ENCODE measurements at places on chromosomes 2 and 18.

GRCh38 chr2:179290329-179290728, 25.7 kb upstream of the SESTD1 start:
- no peak for DNase-seq

GRCh38 chr2:232521959-232522622, 1.9 kb downstream of the PRSS56 start:
- DNase-seq = peak; percentile 64

DNA sequence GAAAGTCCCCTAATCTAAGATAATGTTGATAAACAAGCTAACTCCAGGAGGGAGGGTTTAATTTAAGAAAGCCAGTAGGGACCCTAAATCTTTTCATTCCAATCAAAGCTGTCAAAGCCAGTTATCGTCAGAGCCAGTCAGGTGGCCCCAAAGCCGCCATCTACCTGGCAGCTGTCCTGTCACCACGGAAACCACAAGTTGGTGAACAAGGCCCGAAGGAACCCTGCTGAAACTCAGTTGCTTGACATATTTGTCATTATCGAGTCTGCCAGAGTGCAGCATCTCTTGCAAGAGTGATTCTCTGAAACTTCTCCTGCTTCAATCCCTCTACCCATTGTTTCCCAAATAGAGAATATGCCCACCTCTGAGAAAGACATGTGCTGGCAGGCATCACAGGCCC, 30.8 kb upstream of the POLE4 start:
- no peak for DNase-seq

DNA sequence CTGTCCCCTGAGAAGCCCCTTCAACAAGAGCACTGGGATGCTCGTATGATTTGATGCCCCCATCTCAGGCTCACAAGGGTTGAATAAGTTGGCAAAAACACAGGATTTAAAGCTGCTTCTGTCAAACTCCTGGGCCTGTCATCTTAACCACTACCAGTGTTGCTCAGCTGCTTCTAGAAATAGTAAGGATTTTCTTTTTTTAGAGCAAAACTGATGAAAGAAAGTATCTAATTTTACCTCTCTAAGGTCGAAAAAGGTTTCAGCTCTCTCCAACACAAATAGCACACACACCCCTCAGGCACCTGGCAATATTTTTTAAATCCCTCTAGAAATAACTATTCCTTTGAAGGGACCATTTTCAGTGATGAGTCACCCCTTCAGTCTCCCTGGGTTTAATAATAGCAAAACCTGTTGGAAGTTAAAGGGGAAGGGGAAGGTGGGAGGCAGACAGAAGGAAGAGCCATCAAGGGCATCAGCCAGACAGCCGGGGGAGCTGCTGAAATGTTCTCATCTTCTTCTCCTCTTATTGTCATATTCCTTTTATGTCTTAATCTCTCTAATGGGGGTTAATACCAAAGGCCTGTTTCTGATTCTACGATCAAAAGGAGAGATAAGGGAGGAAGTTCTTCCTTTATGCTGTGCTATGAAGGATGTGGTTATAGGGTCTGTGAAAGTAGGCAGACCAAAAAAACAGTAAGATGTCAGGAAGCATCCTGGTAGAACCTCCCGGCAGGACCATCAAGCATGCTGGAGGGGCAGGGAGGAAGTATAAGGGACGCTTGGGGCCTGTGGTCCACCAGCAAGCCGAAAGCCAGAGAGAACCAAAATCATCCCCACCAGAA, 31.9 kb upstream of the SLC35G4 start:
- no peak for DNase-seq

DNA sequence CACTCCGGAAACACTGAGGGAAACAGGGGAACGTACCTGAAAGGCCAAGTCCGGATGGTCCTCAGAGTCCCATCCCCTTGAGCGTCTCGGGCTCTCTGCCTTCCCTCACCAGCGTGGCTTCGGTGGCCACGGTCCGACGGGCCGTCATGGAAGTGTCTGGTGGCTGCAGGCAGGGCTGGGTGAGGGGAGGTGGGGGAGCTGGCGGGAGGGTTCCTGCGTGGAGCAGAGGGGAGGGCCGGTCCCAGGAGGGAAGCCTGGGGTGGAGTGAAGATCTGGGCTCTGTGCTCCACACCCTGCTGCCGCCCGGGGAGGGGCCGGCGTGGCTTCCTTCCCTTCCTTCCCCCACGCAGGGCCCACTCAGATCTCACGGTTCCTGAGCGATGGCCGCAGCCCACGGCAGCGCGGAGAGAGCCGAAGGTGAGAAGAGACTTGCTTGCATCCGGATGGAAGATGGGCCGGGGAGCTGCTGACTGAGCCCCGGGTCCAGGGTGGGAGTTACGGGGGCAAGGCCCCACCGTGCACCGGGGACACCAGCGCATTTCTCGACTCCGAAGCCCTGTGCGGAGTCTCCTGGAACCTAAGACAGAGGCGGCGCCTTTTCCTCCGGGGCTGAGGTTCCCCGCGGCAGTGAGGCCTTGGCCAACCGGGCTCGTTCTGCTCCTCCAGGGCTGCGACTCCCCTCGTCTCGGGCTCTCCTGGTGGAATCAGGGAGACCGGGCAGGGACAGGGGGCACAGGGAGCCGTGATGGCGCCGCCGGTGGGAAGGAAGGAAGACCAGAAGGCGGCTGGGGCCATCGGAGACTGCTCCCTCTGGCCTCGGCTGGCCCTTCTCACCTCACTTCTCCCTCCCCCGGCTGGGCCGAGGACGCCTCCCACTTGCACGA, 49.1 kb downstream of the KCNF1 start:
- DNase-seq = no peak

- no peak for DNase-seq
These were observed 131.8 kb upstream of the HS6ST1 start for GRCh38 chr2:128450211-128451024.

- DNase-seq = peak; percentile 56
These were observed 533 bp downstream of the CXCR4 start for GRCh38 chr2:136117391-136117841.

DNA sequence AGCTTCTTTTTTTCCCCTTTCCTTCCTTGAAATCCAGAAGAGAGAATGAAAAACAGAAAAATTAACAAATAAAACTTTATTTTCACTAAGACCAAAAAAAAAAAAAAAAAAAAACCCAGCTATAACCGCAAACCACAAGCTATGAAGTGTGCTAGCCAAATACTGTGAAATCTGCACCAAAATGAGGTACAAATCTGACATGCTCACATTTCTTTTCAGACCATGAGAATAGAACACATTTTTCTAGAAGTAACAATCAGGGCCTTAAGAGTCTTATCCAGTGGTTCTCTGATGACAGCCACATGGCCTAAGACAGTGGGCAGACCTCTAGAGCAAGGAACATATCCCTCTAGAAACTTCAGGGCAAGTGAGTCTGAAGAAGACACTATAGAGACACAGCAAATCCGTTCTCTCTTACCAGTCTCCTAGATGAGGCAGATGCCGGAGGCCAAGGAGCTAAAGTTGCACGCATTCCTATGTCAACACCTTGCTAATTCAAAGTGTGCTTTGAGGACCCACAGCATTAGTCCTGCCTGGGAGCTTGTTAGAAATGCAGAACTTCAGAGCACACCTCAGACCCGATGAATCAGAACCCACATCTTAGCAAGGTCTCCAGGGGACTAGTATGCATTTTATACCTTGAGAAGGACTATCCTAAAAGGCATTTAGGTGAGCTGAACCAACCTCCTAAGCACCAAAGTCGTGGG, 317.1 kb downstream of the MYCN start:
- no peak for DNase-seq

DNA sequence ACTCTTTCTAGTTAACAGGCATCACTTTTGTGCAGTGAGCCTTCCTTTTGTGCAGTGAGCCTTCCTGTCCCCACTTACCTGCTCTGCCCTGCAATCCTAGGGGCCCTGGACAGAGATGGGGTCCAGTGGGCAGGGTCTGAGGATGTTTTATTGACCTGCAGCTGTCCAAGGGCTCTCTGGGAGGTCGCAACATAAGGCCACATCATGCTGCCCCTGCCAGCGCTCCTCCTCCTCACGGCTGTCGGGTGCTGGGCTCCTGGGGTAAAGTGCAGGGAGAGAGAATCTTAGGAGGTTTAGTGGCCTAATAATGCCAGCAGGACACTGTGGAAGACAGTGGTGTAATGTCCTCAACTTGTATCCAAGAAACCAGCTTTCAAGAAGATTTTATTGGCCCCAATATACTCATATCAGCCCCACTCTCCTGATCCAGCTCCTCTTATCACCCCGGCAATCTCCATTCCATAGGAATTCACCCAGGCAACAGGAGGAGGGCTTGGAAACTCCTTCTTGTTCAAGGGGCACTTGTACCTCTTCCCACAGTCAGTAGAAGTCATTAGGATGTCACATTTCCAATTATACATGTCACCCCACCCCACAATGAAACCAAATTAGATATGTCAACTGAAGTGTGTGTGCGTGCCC, 41.9 kb upstream of the ASB18 start:
- DNase-seq = no peak

GRCh38 chr2:109137616-109138015, 8.6 kb downstream of the SH3RF3 start:
- no peak for DNase-seq

DNA sequence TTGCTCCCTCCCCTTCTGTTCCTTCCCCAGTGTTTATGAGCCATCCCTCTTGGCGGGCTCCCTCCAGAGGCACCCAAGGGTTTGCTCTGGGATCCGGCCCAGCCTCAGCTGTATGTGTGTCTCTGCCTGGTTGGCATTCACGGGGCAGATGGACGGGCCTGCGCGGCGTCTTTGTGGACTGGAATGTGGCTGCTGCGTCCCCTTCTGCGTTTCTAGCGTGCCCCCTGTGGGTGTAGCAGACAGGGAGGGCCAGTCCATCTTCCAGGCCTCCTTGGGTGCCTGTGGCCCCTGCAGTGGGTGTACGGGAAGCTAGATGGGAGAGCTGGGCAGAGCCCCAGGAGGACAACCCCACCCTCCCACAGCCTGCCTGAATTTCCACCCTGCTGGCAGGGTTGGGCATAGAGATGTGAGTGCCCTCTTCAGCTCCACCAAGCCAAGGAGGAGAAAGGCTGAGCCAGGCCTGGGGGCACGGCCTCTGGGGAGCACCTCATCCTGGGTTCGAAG, 15.7 kb downstream of the GPC1 start:
- no peak for DNase-seq

DNA sequence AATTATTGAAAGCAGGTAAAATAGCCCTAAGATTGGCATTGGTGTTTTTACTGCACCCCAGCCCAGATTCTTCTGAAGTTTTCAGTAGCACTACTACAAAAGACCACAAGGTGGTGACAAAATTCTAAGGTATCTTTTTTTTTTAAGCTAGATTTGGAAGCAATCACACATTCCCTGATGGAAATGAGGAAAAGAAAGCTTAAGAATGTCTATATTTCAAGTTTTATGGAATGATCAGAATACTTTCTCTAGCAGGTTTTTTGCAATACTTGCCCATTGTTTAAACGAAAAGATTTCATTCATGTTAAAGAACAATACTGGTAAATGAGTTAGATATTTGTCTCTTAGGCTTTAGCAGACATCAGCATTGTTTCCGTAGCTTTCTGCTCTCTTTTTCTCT, 32.1 kb upstream of the ZNF638 start:
- DNase-seq = no peak

DNA sequence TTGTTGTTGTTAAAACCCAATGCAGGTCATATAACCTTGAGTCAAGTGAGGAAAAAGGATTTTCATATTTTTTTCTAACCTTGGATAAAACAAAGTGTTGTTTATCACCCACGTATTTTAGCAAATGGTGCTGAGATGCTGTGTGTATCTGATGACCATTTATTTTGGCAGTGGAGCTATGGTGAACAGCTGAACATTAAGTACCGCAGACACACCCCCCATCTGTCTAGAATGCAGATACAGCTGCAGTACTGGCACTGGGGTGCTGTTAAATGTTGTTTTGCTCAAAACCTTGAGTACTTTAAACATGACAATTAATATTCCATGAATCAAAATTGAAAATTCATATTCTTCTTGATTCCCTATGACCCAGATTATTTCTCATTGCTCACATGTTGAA, 773.3 kb upstream of the SLC39A10 start:
- DNase-seq = no peak

DNA sequence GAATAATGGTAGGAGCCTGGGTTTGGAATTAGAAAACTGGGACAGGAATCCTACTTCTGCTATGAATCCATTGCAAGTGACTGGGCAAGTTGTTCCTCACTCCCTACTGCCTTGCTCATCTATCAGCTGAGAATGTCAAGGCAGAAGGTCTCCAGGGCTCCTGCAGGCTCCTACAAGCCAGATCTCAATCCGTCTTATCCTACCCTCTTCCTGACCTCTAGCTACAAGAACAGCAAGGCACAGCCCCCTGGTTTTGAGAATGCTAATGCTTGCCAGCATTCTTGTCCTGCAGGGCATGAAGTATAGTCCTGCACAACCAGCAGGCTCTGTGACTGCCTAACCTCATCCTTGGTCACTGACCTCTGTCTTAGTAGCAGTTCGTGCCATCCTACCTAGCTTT, 141.9 kb upstream of the TNP1 start:
- no peak for DNase-seq

DNA sequence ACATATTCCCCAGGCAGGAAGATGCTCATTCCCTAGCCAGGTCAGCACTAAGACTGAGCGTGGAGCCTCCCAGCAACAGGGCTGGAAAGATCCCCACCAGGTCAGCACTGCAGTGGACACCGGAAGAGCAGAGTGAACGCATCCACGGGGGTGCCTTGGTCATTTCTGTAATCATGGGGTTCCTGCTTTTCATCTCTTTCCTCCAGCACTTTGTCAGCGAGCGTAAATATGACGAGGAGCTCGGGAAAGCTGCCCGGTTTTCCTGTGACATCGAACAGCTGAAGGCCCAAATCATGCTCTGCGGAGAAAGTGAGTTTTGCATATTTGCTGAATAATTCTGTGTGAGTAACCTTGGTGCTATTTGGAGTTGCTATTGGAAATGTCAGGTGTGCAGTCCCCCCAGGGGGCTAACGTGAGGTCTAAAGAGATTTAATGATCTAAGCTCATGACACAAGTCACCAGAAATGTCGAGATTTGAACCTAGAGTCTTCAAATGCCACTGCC, 40.1 kb downstream of the KCTD18 start:
- DNase-seq = no peak

All from inflammatory macrophage treated with lipopolysaccharide for 1 hour (primary cell).